ENCODE measurements at places on chromosomes 1 and 21.
A peak's percentile ranks its signal among the peaks of the same experiment; 100 is the strongest.

- H3K4me1 ChIP-seq = no peaks in the 10 kb centered on the region
- DNase-seq = no peak
- H3K4me3 ChIP-seq = no peak overlapping the region
- H3K36me3 ChIP-seq = no peaks in the 10 kb centered on the region
Observed at GRCh38 chr21:27407271-27407670, 440.4 kb upstream of the ADAMTS5 start.

- peaks cover 25% of the 10 kb centered on the region for H3K4me1 ChIP-seq
- peaks cover 33% of the 10 kb centered on the region for H3K27me3 ChIP-seq
- peak overlapping the region; percentile 87 for H3K4me3 ChIP-seq
- peak overlapping the region; percentile 6 for H3K27ac ChIP-seq
- DNase-seq = peak; percentile 12
Observed at GRCh38 chr1:64967381-64967780, 1.0 kb upstream of the JAK1 start.

GRCh38 chr1:187527346-187527745 is 698.6 kb downstream of the PLA2G4A start:
- no peaks in the 10 kb centered on the region for H3K36me3 ChIP-seq
- H3K27me3 ChIP-seq = no peaks in the 10 kb centered on the region
- H3K27ac ChIP-seq = no peak overlapping the region
- DNase-seq = no peak
- H3K4me3 ChIP-seq = no peak overlapping the region
- H3K4me1 ChIP-seq = no peaks in the 10 kb centered on the region

- H3K4me1 ChIP-seq = peaks cover 11% of the 10 kb centered on the region
- peaks cover 13% of the 10 kb centered on the region for H3K27me3 ChIP-seq
- peaks cover 6% of the 10 kb centered on the region for H3K36me3 ChIP-seq
- no peak overlapping the region for H3K4me3 ChIP-seq
Observed at GRCh38 chr1:244735404-244735803, 82.5 kb downstream of the DESI2 start.

GRCh38 chr1:65255035-65255655 is 54.2 kb upstream of the DNAJC6 start:
- H3K36me3 ChIP-seq = no peaks in the 10 kb centered on the region
- peak; percentile 34 for DNase-seq
- H3K27me3 ChIP-seq = peaks cover 57% of the 10 kb centered on the region
- H3K27ac ChIP-seq = no peak overlapping the region

DNA sequence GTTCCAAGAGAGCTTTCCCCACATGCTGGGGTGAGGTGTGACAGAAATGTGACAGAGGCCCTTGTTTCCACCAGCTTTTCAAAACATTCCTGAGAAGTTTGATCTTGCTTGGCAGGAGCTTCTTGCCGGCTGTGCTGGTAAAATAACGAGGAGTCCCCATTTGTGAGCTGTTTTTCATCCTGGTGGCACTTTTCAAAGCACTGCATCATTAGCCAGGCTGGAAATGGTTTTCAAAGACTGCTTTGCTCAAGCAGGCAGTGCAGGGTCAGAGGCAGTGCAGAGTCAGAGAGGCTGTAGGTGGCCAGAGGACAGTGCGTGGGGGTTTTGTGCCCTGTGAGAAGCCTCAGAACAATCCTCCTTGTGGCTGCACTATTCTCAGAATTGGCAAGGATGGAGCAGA is 75.8 kb upstream of the KCNA3 start:
- DNase-seq = no peak
- no peak overlapping the region for H3K4me3 ChIP-seq
- peaks cover 6% of the 10 kb centered on the region for H3K4me1 ChIP-seq
- no peaks in the 10 kb centered on the region for H3K27me3 ChIP-seq

DNA sequence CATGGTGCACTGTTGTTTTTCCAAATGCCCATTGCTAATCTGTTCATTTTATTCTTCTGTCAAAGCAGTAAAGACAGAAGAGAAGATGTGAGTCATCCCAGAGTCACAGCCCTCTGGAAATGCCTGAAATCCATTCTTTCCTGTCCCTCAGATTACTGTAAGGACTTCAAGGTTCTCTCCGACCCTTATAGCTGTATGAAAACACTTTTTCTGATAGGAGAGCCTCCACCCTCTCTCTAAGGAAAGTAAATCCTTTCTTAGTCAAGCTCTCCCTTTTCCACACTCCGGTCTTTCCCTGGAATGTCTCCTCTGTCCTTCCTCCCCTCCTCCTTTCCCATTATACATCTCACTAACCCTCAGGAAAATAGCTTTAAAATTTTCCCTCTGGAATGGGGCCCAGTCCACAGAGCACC is 3.5 kb upstream of the PRDX6 start:
- H3K4me1 ChIP-seq = peaks cover 46% of the 10 kb centered on the region
- no peak for DNase-seq
- H3K27ac ChIP-seq = peak overlapping the region; percentile 24
- H3K36me3 ChIP-seq = peaks cover 45% of the 10 kb centered on the region
- no peaks in the 10 kb centered on the region for H3K27me3 ChIP-seq

DNA sequence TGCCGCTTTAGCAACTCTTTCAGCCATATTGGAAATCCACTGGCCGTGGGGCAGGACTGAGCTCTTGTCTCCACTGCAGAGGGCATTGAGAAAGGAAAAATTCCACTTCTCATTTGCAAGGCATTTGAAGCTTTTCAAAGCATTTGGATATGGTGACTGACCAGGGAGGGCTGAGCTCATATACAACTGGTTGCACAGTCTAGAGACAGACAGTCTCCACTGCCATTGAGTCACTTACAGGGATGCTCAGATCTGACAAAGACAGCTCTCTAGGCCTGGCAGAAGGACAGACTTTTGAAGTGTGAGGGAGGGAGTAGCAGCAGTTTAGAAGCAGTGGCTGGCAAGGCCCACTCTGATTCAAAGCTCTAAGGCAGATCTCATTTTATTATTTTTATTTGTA is 24.2 kb downstream of the NCF2 start:
- H3K36me3 ChIP-seq = no peaks in the 10 kb centered on the region
- H3K4me1 ChIP-seq = peaks cover 13% of the 10 kb centered on the region
- no peak overlapping the region for H3K4me3 ChIP-seq
- no peak for DNase-seq
- peaks cover 5% of the 10 kb centered on the region for H3K27me3 ChIP-seq
- H3K27ac ChIP-seq = no peak overlapping the region

GRCh38 chr1:229101011-229101871 is 169.7 kb upstream of the RAB4A start:
- H3K27ac ChIP-seq = no peak overlapping the region
- peaks cover 45% of the 10 kb centered on the region for H3K4me1 ChIP-seq
- DNase-seq = no peak
- H3K36me3 ChIP-seq = no peaks in the 10 kb centered on the region
- no peak overlapping the region for H3K4me3 ChIP-seq

DNA sequence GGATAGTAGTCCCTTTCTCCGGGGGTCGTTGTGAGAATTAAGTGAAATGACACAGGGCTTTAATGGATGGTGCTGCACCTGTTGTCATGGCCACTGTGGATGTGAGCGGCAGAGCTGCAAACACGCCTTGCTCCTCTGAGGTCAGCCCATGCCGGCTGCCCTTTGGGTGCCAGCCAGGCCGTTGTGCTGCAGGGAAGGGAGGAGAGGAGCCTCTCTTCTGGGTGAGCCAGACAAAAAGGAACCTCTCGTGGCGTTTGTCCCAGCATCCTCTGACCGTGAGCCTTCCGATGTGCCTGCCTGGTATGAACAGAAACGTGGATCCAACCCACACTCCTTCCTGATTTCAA is 383.0 kb upstream of the VAMP3 start:
- no peak for DNase-seq
- no peak overlapping the region for H3K4me3 ChIP-seq
- peaks cover 3% of the 10 kb centered on the region for H3K27me3 ChIP-seq
- H3K27ac ChIP-seq = peak overlapping the region; percentile 90
- peaks cover 58% of the 10 kb centered on the region for H3K4me1 ChIP-seq

DNA sequence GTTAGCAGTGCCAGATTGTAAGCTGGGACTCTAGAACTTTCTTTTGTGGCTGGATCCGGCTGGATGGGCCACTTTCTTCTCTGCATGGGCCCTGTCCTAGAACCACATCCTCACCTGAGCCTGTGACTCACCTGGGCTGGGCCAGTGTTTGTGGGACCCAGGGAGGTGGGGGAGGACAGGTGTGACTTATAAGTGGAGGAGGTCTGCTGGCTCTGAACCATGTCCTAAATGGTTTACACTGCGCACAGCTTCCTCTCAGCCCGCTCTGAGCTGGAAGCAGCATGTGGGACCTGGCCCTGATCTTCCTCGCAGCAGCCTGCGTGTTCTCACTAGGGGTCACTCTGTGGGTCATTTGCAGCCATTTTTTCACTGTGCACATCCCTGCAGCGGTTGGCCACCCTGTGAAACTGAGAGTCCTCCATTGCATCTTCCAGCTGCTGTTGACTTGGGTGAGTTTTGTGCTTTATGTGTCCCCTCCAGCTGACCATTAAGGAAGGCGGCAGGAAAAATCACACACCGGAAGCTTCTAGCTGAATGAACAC is at the start of gene AADACL3:
Gene AADACL3, plus strand, starts transcription at position 215 of the 542 bp plus-strand sequence. Its CDS starts 67 bp downstream, at position 282.
- no peak for DNase-seq
- H3K36me3 ChIP-seq = no peaks in the 10 kb centered on the region
- no peak within 1 kb of the TSS for H3K27ac ChIP-seq
- peaks cover 13% of the 10 kb centered on the region for H3K4me1 ChIP-seq

GRCh38 chr1:168170564-168171508 is 7.9 kb upstream of the TIPRL start:
- no peak for DNase-seq
- peaks cover 16% of the 10 kb centered on the region for H3K4me1 ChIP-seq
- H3K27me3 ChIP-seq = no peaks in the 10 kb centered on the region
- peak overlapping the region; percentile 83 for H3K27ac ChIP-seq

GRCh38 chr1:240515505-240515904 is 96.5 kb downstream of the GREM2 start:
- no peaks in the 10 kb centered on the region for H3K4me1 ChIP-seq
- H3K36me3 ChIP-seq = no peaks in the 10 kb centered on the region
- no peak overlapping the region for H3K27ac ChIP-seq

DNA sequence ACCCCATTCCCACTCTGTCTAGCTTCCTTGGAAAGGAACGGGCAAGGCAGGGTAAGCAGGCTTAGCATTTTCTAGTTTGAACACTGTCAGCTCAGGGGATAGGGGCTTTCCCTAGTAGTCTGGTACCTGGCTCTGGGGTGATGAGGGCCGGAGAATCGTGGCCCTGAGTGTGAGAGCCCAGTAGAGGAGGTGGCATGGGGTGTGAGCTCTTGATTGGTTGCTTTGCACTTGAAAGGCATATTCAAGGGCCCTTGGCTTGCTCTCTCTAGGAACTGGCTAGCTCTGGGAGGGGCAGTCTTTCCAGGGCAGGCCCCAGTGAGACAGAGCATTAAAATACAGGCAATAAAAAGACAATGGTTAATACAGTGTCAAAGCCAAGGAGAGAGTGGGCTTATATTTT is 10.8 kb upstream of the EXTL1 start:
- H3K4me1 ChIP-seq = peaks cover 39% of the 10 kb centered on the region
- DNase-seq = no peak
- H3K27ac ChIP-seq = no peak overlapping the region

DNA sequence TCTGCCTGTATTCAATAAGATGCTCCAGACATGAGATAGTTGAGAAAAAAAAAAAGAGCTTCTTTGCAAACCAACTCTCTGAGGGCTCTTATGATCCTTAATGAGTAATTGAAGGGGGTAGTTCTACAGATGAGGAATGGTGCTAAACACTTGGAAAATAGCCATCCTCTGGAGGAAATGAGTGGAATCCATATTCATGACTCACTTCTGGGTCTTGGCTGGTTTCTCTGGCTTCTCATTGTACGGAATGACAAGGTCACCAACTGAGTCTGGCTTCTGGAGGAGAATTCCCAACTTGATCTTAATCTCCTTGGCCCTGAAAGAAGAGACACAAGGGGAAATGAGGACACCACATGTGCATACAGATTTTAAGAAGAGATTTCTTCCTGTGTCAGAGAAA is 34.7 kb downstream of the RGS5 start:
- H3K4me3 ChIP-seq = no peak overlapping the region
- H3K27me3 ChIP-seq = peaks cover 3% of the 10 kb centered on the region
- H3K4me1 ChIP-seq = peaks cover 42% of the 10 kb centered on the region
- H3K27ac ChIP-seq = no peak overlapping the region

DNA sequence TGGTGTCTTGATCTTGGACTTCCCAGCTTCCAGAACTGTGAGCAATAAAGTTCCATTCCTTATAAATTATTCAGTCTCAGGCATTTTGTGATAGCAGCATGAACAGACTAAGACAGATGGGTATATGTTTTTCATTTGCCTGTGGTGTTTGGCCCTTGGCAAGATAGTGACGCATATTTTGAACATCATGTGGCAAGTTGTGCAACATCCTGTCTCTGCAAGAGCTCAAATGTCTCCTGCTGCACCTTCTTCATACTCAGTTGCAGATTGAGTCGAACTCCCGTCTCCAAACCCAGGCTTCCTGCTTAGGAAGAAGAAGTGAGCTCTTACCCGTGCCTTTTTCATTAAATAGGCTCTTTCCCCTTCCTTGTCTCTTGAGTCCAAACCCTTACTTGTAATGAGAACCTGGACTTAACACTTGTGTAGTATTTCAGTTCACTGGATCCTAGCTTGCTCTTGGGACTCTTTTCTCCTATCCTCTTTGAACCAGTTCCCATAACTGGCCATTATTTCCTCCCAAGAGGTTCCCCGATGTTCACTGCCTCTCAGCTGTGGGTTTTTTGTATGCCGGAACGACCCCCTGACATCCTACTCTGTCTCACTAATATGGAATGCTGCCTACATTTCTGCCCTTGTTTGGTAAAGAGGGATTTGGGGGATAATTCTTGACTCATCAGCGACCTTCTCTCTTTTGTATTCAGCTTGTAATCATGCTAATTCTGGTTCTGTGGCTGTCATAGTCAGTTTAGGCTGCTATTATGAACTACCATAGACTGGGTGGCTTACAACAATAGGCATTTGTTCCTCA is 125.0 kb upstream of the KCNK2 start:
- no peak for DNase-seq
- peaks cover 13% of the 10 kb centered on the region for H3K27me3 ChIP-seq
- no peaks in the 10 kb centered on the region for H3K36me3 ChIP-seq
- H3K27ac ChIP-seq = no peak overlapping the region

- H3K4me1 ChIP-seq = no peaks in the 10 kb centered on the region
- no peak overlapping the region for H3K27ac ChIP-seq
- no peak for DNase-seq
- no peaks in the 10 kb centered on the region for H3K36me3 ChIP-seq
Observed at GRCh38 chr1:65949230-65949626, 156.5 kb downstream of the PDE4B start.

DNA sequence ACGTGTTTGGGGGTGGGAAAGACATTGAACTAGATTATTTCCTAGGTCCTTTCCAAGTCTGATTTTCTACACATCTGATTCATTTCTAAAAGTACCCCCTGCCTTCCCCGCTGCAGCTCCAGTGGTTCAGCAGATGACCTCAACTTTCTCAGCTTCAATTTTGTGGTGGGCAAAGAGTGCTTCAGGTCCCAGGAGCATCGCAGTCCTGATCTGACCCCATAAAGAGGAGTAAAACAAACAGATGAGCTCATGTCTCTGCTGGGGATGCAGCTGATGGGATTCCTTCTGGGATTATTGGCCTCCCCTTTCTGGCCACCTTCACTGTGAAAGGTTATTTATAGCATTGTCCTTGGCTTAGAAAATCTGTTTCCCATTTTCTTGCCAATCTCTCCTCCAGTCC is 337.0 kb upstream of the PLXNA2 start:
- H3K27me3 ChIP-seq = peaks cover 19% of the 10 kb centered on the region
- peaks cover 28% of the 10 kb centered on the region for H3K4me1 ChIP-seq
- no peak overlapping the region for H3K27ac ChIP-seq
- no peak for DNase-seq
- no peaks in the 10 kb centered on the region for H3K36me3 ChIP-seq

All from nephron progenitor cell (in vitro differentiated cells).